ENCODE measurements at places on chromosomes 11 and 22.

- no peak for DNase-seq
These were observed 64.5 kb downstream of the CCDC73 start for GRCh38 chr11:32729976-32730375.

DNA sequence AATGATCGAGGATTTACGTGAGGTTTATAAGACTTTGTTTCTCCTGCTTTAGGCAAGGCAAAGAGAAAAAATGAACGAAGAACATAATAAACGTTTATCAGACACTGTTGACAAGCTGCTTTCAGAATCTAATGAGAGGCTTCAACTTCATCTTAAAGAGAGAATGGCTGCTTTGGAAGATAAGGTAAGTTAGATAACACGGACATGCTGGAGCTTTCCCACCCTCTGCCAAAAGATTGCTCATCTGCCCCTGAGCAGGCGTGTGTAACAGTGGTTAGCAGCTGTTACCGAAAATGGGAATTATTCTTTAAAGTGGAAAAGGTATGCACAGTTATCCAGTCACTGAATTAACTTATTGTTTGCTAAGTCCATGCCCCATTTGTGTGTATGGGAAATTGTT lies 62.8 kb upstream of the CTTN start:
- DNase-seq, result no peak

DNA sequence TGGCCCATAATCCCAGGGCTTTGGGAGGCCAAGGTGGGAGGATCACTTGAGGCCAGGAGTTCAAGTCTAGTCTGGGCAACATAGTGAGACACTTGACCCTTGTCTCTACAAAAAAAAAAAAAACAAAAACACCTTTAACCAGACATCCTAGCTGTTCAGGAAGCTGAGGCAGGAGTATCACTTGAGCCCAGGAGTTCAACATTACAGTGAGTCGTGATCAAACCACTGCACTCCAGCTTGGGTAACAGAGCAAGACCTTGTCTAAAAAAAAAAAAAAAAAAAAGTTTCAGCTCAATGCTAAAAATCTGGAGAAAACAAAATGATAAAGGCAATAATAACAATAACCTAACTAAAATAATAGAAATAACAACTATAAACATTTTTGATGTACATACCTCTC lies 22.6 kb upstream of the APLP2 start:
- DNase-seq, result no peak

GRCh38 chr22:31105282-31105929 lies 2.0 kb downstream of the SELENOM start:
- DNase-seq, result no peak

GRCh38 chr11:113204280-113204679 lies 110.1 kb upstream of the TTC12 start:
- no peak for DNase-seq

Data from stimulated activated CD8-positive, alpha-beta memory T cell treated with anti-CD3 and anti-CD28 coated beads, Interleukin-4, amount 100 ng/mL, for 48 hours (primary cell).